GM23248 (cell line): ENCODE measurements at places on chromosomes 7 and 10. TPM values are rescaled to one million over a fixed set of nuclear protein-coding genes. Genes with fewer than 3 reads are reported as not detected.

Gene OTUD1
- 2.1 and 2.9 TPM in 2 replicates for polyA plus RNA-seq

Gene SRGN
- 89.9 and 90.0 TPM in 2 replicates for polyA plus RNA-seq

Gene TNS3
- 17.2 and 18.6 TPM in 2 replicates for polyA plus RNA-seq

Gene FRMD4A
- polyA plus RNA-seq: 11.3 and 11.9 TPM in 2 replicates

Gene NEUROG3
- polyA plus RNA-seq: not detected in 2 replicates

Gene ABCB1
- polyA plus RNA-seq: 0.13 and 0.33 TPM in 2 replicates

Gene MOGAT3
- polyA plus RNA-seq: not detected in 2 replicates

Gene TCF7L2
- 18.2 and 19.3 TPM in 2 replicates for polyA plus RNA-seq

Gene AGAP4
- polyA plus RNA-seq: 3.1 and 5.3 TPM in 2 replicates

Gene SLC39A12
- polyA plus RNA-seq: not detected in 2 replicates

Gene ANKRD61
- 0.24 and 0.41 TPM in 2 replicates for polyA plus RNA-seq

Gene GDF2
- polyA plus RNA-seq: not detected in 2 replicates

Gene URGCP
- 25.9 and 26.5 TPM in 2 replicates for polyA plus RNA-seq

Gene TMEM72
- polyA plus RNA-seq: not detected in 2 replicates

Gene GNB2
- 130 and 132 TPM in 2 replicates for polyA plus RNA-seq

Gene GSTO2
- 2.2 TPM in 2 replicates for polyA plus RNA-seq

Gene CNNM1
- polyA plus RNA-seq: 0.95 and 1.1 TPM in 2 replicates

Gene HOXA2
- polyA plus RNA-seq: 0.09 TPM in 1 of 2 replicates, not detected in the other

Gene GARS1
- polyA plus RNA-seq: 471 and 498 TPM in 2 replicates

Gene ITGA8
- 0.23 TPM in 1 of 2 replicates, not detected in the other for polyA plus RNA-seq

Gene GFRA1
- 5.2 and 6.7 TPM in 2 replicates for polyA plus RNA-seq

Gene UCMA
- not detected in 2 replicates for polyA plus RNA-seq

Gene MRC1
- polyA plus RNA-seq: not detected in 2 replicates

Gene SYT15B
- polyA plus RNA-seq: 1.5 and 1.8 TPM in 2 replicates

Gene NUDT13
- polyA plus RNA-seq: 1.2 and 1.4 TPM in 2 replicates

Gene LRRN3
- polyA plus RNA-seq: 0.16 and 0.41 TPM in 2 replicates

Gene PSPH
- 34.5 and 39.1 TPM in 2 replicates for polyA plus RNA-seq

Gene GPR15LG
- polyA plus RNA-seq: not detected in 2 replicates

Gene GATAD1
- 10.0 and 10.8 TPM in 2 replicates for polyA plus RNA-seq

Gene SVOPL
- not detected in 2 replicates for polyA plus RNA-seq

Gene VPS37D
- polyA plus RNA-seq: 1.2 and 1.3 TPM in 2 replicates

Gene FXYD4
- not detected in 2 replicates for polyA plus RNA-seq

Gene DYNC1I1
- 0.53 and 0.84 TPM in 2 replicates for polyA plus RNA-seq

Gene ZNF485
- 1.7 and 1.9 TPM in 2 replicates for polyA plus RNA-seq

Gene DGKB
- 0.43 and 1.7 TPM in 2 replicates for polyA plus RNA-seq

Gene HPSE2
- polyA plus RNA-seq: not detected in 2 replicates

Gene HOXA7
- 14.3 and 15.8 TPM in 2 replicates for polyA plus RNA-seq

Gene ANKRD1
- 3.6 and 3.7 TPM in 2 replicates for polyA plus RNA-seq

Gene RASSF4
- polyA plus RNA-seq: 2.3 and 2.9 TPM in 2 replicates

Gene CHCHD3
- 65.8 and 66.1 TPM in 2 replicates for polyA plus RNA-seq

Gene EBF3
- polyA plus RNA-seq: 0.06 and 0.15 TPM in 2 replicates

Gene VTI1A
- polyA plus RNA-seq: 25.3 and 26.4 TPM in 2 replicates

Gene C10orf105
- 0.06 TPM in 1 of 2 replicates, not detected in the other for polyA plus RNA-seq

Gene HOGA1
- 0.13 and 0.28 TPM in 2 replicates for polyA plus RNA-seq

Gene AMZ1
- 5.9 TPM in 2 replicates for polyA plus RNA-seq

Gene WDR86
- not detected in 2 replicates for polyA plus RNA-seq

Gene PLEKHS1
- polyA plus RNA-seq: not detected in 2 replicates

Gene SNCG
- polyA plus RNA-seq: 2.8 and 3.1 TPM in 2 replicates

Gene LIPN
- not detected in 2 replicates for polyA plus RNA-seq
